CD8-positive, alpha-beta T cell (primary cell): ENCODE measurements at places on chromosomes 1 and 21.

GRCh38 chr1:29878501-29878900 is 642.2 kb downstream of the PTPRU start:
- DNase-seq: no peak

DNA sequence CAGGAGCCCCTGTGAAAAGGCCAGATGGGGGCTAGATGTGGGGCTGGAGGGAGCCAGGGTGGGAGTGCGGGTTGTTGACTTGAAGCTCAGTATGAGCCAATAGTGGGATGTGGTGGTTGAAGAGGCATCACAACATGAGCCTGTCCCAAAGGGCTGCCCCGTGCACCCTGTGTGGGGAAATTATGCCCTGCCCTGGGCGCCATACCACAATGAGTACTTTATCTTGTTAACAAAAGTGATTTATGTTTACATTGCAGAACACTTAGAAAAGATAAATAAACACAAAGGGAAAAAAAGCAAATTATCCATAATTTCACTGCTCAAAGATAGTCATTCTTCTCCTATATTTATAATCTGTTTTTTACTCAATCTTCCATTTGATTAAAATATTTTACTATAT is 1.6 kb upstream of the NFASC start:
- DNase-seq: no peak

- DNase-seq: no peak
Measured at GRCh38 chr1:246155923-246156322, 351.2 kb downstream of the SMYD3 start.

DNA sequence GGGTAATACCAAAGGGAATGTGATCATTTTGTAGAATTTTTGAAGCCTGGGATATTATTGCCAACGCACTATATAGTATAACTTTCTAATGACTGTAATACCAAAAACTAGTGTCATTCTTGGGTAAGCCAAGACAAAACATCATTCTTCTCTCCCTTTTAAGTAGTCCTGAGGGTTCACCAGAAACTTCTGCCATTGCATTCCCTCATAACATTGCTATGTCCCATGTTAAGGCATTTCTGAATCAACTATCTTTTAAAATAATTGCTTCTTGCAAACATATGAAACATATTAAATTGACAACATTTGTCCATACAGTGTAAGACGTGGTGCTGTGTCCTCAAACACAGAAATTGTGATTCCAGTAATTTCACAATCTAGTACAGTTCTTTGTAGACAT is 29.9 kb upstream of the C1orf21 start:
- no peak for DNase-seq

- DNase-seq: no peak
Measured at GRCh38 chr21:36249576-36250422, 70.2 kb upstream of the MORC3 start.

DNA sequence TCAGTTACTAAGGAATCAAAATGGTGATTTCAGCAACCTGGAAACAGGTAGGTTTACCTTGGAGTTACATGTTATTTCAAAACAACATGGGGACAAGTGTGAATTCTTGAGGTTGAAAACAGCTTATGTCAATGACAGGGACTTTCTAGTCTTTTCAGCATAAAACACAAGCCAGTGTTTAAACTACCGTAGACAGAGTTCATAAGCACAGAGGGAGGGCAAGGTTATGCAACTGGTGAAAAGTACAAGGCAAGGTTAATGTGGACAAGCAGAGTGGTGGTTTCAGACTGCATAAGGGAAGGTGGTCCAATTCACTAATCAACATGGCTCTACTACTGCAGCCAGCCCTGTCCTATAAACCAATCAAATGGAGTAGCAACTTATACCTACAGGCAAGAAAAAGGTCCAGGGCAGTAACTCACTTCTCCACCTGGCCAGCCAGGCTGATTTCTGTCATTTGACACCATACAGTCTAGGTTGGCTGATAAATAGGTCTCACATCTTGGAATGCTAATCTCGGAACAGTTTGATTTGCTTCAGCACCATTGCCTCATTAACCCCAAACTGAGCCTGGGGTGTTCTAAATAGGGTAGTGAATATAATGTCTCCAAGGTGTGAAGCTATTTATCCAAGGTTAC is 250.3 kb upstream of the PROX1 start:
- DNase-seq: no peak

GRCh38 chr1:241109039-241109438 is 248.0 kb downstream of the RGS7 start:
- no peak for DNase-seq

DNA sequence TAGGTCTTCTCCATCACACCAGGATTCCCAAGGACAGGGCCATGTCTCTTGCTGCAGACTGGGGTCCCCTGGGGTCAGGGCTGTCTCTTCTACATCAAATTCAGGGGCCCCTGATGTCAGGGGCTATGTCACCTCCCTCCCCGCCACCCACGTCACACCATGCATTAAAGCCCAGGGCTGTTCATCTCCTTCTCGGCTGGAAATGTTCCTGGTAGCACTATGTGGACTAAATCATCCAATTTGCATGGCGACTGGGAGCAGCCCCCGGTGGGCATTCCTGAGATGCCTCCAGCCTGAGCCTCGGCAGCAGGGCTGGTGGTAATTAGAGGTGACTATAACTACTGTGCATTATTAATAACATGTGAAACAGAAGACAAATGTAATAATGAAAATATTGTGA is 151.7 kb upstream of the HMGB4 start:
- DNase-seq: no peak

- no peak for DNase-seq
Measured at GRCh38 chr1:48000883-48001282, 3.7 kb upstream of the TRABD2B start.
